ENCODE measurements at places on chromosomes 16 and 17. TPM values are rescaled to one million over a fixed set of nuclear protein-coding genes. Genes with fewer than 3 reads are reported as not detected.

DNA sequence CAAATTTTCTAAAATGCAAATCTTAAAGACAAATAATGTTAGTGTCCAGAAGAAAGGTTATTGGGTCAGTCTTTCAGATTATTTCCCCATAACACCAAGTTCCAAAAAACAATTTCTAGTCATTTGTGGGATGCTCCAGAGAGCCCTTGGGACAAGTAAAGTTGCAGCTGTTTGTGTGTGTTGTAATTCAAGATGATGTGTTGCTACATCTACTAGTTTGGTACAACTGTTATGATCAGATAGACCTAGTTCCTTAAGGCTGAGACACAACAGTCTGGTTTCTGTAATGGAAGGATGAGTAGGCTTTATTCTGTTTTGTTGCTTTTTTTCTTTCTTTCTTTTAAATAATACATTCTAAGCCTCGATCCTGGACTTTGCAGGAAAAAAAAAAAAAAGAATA is 41.9 kb downstream of the PIGL start:
- no peak for DNase-seq

DNA sequence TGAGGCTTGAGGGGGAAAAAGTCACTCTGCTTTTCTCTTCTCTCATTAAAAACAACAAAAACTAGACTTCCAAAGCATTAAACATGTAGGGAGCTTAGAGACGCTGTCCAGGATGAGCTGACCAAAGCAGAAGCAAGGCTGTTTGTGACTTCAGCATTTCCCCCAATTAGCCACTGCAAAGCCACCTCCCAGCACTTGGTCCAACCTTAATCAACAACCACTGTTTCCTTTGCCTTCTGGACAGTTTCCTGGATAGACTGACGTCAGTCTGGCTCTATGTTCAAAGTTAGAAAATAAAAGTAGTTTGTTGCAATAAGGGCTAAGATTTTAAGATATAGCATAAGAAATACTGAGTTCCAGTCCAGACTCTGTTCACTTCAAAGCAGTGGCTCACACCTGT is 3.1 kb downstream of the TMEM231 start:
- DNase-seq, result no peak

- DNase-seq, result no peak
Observed at GRCh38 chr16:5188318-5188988, 90.9 kb upstream of the EEF2KMT start.

- DNase-seq, result no peak
Observed at GRCh38 chr17:2084036-2084765, 29.3 kb downstream of the HIC1 start.

GRCh38 chr17:8695916-8696415 is 48.7 kb downstream of the CCDC42 start:
- DNase-seq, result no peak

- DNase-seq, result no peak
Observed at GRCh38 chr17:21249086-21249795, 4.0 kb downstream of the NATD1 start.

- no peak for DNase-seq
Observed at GRCh38 chr16:83676086-83676485, 131.7 kb upstream of the HSBP1 start.

DNA sequence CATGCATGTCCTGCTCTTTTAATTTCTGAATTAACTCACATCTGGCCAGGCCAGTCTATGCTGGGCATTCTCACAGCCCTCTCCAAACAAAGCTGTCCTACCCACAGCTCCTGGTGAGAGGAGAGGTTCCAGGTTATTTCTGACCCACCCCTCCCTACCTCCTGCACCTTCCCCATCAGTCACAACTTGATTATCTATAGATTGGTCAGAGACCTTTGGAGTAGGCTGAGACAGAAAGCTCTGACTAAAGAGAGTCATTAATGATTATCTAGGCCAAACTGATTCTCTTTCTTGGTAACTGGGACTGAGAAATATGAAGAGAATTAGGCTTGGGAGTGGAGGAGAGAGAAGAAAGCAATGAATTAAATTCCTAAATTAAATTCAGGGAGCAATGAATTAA is 1.4 kb upstream of the KRT222 start:
- DNase-seq, result no peak

DNA sequence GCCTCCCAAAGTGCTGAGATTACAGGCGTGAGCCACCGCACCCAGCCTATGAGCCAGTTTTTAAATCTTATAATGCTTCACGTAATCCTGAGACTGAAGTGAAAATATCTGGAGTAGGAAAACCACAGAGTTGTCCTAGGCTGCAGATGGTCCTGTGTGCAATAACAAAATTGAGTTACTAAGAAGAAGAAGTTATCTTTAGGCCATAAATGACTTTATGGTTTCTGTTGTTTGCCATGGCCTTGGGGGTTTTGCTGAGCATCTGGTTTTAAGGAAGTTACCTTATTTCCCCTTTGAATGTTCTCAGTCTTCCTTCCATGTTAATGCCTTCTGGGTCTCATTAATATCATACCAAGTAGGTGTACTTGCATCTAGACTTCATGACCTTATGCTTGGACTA is 16.5 kb downstream of the NMT1 start:
- no peak for DNase-seq

DNA sequence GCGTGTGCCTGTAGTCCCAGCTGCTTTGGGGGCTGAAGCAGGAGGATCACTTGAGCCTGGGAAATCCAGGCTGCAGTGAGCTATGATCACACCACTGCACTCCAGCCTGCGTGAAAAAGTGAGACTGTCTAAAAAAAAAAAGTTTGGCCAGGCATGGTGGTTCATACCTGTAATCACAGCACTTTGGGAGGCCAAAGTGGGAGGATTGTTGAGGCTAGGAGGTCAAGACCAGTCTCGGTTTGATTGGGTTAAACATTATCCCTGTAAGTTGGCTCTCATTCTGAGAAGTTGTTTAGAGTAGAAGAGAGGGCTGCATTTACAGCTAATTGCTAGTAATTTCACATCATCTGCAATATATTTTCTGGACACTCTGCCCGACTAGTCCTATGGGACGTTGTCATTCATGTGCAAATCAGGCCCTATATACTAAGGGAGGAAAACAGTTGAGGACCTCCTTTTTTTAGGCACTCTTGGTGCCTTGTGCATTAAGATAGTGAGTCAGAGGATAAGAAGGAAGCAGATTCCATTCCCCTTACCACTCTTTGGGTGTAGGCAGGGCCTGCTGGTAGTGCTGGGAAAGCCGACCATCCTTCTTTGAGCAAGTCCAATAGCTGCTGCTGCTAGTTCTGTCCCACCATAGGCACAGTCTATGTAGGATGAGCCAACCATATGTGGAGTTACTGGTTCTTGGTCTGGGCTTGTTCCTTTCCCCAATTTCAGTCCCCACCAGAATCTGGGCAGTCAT is 18.7 kb downstream of the HMOX2 start:
- no peak for DNase-seq

GRCh38 chr16:84742641-84743092 is 42.9 kb downstream of the USP10 start:
- DNase-seq, result no peak

- DNase-seq, result no peak
Observed at GRCh38 chr16:58906981-58907715, 173.0 kb upstream of the GOT2 start.

DNA sequence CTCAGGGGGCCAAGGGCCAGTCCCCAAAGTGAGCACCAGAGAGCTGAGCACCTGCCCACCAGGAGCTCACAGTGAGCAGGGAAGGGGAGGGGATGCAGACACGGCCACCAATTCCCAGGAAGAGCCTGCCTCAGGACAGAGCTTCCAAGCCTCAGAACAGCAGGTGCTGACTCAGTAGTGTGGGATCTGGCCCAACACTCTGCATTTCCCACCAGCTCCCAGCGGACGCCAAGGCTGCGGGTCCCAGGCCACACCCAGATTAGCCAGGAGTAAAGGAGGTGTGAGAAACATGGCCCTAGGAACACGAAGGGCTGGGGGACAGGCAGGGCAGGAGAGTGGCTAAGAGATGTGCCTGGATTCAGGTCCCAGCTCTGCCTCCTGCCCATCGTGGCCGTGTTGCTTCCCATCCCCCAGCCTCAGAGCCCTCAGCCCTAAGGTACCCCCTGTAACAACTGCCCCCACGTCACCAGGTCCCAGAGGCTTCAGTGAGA is 28.4 kb upstream of the EIF1 start:
- no peak for DNase-seq

DNA sequence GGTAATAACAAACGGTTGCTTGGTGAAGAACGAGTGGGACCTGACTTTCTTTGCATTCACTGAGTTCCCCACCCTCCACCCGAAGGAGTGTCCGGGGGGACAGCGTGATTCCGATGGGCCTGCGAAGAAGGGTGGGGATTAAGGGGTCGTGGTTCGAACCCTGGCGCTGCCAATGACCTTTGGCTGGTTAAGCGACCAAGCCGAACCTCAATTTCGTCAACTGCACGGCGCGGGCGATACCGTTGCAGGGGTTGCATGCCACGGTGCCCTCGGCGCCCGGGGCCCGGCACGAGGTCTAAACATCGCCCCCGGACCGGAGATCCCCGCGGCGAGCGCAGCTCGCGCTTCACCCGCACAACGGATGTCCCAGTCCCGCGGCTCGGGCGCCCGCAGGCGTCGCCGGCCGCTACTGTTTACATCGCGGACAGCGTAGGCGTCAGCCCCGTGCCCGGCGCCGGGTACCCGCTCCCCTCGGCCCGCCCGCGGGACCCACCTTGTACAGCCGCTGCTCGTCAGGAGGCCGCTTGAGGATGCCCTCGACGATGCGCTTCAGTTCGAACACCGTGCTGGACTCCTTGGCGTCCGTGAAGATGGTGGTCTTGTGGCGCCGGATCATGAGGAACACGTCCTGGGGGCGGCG is 460 bp downstream of the ELOB start:
- peak; percentile 48 for DNase-seq

DNA sequence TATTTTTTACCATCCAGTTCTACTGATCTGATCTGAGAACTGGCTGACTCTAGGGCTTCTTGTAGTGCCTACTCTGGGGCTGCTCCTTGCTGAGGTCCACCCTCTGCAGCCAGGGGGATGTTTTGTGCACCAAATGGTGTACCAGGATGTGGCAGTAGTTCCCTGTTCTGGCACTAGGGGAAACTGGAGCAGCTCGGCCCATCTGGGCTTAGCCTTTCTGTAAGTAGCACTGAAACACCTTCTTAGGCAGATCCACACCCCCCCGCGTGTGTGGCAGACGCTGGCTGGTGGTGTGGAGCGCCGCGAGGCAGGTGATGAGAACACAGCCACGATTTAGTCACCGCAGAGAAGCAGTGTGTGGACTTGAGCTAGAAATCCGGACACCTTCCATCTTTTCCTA is 17.0 kb downstream of the DUSP14 start:
- DNase-seq, result peak; percentile 91

DNA sequence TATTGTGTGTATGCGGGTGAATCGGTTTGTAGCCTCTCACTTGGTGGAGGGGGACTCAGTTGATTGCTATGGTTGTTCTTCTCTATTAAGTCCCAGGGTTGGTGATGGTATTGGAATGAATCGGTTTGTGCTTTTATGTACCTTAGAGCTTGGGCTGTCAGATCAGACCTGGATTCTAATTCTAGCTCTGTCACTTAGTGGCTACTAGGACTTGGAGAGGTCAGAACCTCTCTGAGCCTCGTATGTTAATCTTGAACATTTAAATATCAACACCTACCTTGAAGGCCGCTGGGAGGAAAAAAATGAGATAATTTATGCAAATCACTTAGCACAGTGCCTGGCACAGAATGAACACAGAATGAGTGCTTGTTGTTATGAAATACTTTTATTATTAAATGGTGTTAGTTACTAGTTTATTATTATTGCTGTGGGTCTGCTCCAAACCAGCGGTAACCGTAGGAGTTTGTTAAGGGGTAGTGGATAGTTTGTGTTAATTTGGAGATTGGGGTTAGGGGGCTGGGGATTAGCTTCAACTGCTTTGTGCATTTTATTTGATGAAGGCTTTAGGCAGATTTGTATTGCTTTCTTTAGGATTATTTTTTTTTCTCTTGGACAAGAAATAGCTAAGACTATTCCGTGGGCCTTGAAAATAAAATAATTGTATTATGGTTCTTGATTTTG is 3.5 kb downstream of the KDM6B start:
- DNase-seq, result peak; percentile 37

DNA sequence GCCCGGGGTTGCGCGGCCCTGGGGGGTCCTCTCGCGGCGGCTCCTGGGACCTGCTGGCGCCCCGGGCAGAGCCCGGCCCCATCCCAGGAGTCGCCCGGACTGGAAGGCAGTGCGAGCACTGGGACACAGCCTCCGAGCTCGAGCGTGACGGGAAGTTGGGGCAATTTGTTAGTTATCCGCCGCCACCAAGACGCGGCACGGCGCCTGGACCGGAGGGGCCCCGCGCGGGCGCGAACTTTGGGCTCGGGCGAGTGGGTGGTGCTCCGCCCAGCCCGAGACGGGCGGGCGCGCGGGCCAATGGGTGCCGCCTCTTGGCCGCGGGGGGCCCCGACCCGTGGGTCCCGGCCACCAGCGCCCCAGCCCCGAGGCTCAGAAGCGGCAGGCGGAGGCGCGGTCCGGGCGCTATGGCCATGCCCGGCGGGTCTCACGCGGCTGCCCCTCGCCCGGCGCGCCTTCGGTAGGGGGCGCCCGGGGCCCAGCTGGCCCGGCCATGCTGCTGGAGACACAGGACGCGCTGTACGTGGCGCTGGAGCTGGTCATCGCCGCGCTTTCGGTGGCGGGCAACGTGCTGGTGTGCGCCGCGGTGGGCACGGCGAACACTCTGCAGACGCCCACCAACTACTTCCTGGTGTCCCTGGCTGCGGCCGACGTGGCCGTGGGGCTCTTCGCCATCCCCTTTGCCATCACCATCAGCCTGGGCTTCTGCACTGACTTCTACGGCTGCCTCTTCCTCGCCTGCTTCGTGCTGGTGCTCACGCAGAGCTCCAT is at the start of gene ADORA2B:
ADORA2B (plus strand) TSS at position 372 of the 768 bp plus-strand sequence; CDS start at position 491, 119 bp downstream.
- DNase-seq, result peak; percentile 83

DNA sequence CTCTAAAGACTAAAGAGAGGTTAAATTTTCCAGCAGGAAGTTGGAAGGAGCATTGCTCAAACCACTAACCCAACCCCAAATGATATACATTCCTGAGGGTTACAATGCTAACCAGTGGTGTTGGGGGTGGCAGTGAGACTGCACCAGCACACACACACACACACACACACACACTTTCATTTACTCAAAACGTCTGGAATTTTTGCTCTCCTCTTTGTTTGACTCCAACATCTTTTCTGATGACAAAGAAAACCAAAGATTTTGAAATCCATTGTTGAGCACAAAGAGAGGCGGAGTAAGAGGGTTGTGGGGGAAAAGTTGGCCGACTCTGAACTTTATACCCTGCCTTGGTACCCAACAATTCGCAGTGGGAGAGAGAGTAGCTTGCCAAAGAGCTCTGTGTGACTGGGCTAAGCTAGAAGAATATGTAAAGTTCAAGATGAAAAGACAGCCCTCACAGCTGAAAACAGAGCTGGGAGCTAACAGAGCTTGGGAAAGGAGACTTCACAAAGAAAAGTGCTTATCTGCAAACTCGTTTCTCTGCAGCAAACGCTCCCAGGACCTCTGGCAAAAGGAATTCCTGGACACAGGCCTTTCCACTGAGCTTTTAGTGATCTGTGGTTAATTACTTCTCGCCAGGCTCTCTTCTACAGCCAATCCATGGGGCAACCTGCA is 426.0 kb upstream of the CDH11 start:
- DNase-seq, result peak; percentile 19

- DNase-seq, result no peak
Observed at GRCh38 chr16:77227745-77228144, 28.5 kb downstream of the SYCE1L start.

The GRB2 gene
- total RNA-seq, result 121 TPM

The CNTROB gene
- total RNA-seq, result 18.5 TPM

The PLXDC1 gene
- total RNA-seq, result 0.28 TPM

The P2RX1 gene
- total RNA-seq, result 2.2 TPM

The MCRIP1 gene
- 110 TPM for total RNA-seq

The TM4SF5 gene
- total RNA-seq, result not detected

The ABI3 gene
- total RNA-seq, result 1.2 TPM

The PPP1R27 gene
- total RNA-seq, result not detected

The AGRP gene
- not detected for total RNA-seq

The SMG1 gene
- total RNA-seq, result 119 TPM

The MMP28 gene
- total RNA-seq, result not detected

The SCGB1C2 gene
- total RNA-seq, result not detected

The ANKRD40CL gene
- not detected for total RNA-seq

The PYY gene
- total RNA-seq, result 0.56 TPM

All from GM23338 (cell line).